ENCODE measurements at places on chromosomes 1 and 21.
A peak's percentile ranks its signal among the peaks of the same experiment; 100 is the strongest.

DNA sequence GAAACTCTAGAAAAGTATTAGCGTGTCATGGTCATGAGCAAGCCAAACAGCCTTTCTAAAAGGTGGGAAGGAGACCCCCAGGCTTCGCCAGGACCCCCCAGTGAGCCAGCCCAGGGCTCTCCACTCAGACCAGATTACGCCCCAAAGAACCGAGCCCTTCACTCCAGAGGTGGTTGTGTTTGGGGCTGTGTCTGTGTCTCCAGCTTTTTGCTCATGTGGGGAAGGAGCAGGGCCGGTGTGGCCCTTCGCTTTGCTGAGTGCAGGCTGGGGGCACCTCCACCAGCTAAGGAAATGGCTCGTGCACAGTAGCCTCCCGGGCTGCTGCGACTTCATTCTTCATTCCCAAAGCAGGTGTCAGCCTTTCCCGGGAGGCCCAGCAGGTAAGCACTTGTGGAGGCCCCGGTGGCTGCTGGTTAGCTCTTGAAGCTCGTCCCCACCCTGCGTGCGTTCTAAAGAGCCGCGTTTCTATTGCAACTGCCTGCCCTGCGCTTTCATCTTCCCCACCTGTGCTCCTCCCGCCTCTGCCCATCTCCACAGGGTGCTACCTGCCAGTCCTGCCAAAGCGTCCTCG is 531 bp downstream of the TSPEAR start:
- DNase-seq, result no peak

- no peak for DNase-seq
Observed at GRCh38 chr1:208756339-208756981, 512.3 kb upstream of the PLXNA2 start.

- DNase-seq, result no peak
Observed at GRCh38 chr1:232991238-232991637, 40.8 kb downstream of the NTPCR start.

DNA sequence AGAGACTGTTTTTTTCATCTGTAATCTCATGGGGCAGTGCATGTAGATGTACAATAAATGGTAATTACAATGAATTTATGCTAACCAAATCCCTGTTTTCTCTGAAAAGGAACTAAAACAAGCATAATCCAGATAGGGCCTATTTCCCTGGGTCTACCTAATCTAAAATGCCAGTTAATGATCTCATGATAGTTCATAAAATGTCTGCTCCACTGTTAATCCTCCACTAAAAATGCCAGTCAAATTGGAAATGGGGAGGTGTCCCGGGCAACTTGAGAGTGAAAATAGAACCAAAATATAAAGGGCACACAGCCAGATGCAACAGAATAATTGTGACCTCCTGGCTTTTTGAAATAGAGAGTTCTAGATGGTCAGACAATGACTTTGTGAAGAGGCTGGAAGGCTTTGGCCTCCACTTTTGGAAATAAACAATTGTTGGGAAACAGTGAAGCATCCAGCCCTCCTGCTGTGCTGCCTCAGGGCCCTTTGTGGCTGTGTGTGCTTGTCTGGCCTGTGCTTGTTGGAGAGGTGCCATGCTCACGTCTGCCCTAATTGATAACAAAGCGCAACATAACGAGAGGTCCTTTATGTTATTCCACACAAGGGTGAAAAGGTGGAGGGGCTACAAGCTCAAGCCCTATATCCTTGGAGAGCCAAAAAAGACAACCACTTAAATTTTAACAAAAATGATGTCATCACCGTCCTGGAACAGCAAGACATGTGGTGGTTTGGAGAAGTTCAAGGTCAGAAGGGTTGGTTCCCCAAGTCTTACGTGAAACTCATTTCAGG is 97.7 kb downstream of the ATP5PO start:
- DNase-seq, result no peak

- peak; percentile 32 for DNase-seq
Observed at GRCh38 chr1:32876341-32877210, 5.9 kb upstream of the FNDC5 start.

DNA sequence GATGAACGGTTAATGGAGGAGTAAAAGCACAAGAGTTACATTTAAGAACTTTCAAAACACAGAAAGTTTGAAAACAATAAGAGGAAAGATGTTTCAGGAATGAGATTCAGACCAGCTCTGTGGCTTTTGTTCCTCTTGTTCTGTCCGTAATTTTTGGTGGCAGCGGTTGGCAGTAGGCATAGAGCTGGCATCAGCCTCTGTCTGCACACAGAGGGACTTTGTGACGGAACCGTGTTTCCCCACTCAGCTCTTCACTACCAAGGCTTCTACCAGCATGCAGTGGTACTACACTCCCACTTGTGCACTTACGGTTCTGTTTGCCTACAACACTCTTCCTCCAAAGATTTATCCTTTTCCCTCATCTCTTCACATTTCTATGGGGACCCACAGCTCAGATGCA is 212.8 kb downstream of the DSCAM start:
- no peak for DNase-seq

DNA sequence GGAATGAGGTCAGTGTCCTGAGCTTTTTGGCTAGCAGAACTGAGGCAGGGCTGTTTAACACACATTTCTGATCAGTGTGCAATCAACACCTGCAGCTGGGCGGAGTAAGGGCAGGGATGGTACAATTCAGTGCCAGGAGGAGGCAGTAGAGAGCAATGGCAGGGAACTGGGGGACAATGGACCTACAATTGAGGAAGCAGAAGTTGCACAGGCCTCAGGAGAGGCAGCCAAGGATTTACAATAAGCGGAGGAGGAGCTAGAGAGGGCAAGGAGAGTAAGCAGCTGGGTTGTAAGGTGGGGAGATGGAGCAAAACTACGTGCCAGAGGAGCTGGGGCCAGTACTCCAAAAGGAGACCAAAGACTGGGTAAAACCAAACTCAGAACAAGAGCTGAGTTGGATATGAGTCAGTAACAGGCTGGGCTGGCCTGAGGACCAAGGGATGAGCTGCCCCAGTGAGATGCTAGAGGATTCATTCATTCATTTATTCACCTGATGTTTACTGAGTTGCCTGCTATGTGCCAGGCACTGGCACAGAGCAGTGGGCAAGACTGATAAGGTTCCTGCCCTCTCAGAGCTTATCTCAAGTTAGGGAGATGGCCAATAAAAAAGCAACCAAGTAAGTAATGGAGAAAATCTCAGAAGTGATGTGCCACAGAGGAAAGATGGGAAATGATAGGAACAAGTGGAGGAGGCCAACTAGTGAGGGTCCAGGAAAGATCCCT is 10.4 kb upstream of the GALE start:
- no peak for DNase-seq

DNA sequence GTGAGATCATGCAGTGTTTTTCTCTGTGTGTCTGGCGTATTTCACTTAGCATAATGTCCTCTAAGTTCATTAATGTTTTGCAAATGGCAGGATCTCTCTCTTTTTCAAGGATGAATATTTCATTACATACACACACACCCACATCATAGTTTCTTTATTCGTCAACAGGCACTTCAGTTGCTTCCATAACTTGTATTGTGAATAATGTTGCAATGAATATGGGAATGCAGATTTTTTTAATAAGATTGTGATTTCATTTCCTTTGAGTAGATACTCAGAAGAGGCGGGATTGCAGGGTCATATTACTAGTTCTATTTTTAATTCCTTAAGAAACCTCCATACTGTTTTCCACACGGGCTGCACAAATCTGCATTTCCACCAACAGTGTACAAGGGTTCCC is 134.0 kb downstream of the CLEC20A start:
- no peak for DNase-seq

GRCh38 chr1:218948446-218948845 is 225.2 kb upstream of the LYPLAL1 start:
- no peak for DNase-seq

DNA sequence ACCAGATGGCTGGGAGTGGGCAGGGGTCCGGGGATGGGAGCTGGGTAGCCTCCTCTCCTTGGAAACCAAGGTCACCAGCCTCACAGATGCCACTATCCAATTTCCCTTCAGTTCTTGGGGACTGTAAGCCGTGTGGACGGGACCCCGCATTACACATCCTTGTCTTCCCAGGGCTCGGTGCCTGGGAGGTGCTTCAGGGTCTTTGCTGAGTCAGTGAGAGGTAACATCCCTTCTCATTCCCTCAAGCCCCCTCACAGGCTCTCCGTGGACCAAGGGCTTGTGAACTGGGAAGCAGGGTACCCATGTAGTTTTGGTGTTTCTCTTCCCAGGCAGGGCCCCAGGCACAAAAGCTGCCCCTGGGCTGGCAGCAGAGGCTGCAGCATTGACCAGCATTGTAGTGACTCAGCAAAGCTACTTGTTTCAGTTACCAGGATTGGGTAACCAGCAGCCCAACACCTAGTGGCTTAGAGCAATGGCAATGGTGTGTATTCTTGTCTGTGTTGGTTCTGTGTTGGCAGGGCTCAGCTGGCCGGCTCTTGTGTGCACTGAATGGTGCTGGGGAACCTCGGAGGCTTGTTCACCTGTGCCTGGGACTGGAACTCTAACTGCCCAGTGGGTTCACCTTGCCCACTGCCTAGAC is 24.6 kb upstream of the PCBP3 start:
- DNase-seq, result no peak

DNA sequence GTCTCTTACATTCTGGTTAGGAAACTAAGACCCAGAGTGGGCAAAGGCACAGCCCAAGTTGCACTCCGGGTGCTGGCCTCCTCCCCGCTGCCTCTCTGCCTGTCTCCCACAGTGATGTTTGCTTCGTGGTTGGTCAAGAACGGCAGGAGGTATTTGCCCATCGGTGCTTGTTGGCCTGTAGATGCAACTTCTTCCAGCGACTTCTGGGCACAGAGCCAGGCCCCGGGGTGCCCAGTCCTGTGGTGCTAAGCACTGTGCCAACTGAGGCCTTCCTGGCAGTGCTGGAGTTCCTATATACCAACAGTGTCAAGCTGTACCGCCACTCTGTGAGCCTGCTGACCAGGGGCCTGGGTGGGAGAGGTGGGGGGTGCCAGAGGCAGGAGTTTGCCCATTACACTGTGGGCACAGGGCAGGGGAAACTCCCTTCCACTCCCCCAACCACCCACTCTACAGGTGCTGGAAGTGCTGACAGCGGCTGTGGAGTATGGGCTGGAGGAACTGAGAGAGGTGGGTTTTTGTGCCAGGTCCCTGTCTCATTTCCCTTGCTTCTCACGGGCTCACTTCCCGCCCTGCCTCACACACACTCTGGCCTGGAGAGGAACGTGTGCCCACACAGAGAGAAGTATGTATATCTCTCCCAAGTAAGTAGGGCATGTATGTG is 1.9 kb downstream of the BTBD19 start:
- DNase-seq, result no peak

DNA sequence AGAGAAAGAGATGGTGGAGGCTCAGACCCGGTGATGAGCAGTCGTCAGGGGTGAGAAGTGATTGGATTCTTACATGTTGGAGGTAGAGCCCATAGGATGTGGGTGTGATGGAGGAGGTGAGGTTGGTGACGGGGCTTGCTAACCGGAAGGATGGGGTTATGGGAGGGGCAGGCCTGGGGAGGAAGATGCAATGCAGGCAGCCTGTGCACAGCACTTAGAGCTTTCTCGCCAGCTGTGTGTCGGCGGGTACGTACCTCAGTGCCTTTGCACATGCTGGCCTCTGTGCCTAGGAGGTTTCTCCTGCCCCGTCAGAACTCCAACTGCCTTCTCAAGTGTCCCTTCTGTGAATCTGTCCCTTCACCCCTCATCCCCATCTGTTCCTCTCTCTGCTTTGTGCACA is 2.9 kb upstream of the BSND start:
- DNase-seq, result no peak

DNA sequence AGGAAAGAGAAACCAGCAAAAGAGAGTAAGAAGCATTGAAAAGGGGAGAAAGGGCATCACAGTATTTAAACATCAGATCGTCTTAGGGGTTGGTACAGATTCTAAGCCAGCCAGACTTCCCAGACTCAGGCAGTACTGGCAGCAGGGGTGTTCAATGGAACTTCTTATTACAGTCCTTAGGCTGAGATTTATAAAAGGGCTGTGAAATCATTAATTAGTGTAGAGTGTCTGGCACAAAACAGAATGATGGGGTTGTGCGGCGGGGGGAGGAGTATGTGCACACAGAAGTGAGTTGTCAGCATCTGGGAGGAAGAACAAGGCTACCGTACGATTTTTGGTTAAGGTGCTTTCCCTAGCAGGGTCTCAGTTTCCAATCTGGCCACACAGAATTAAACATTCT is 38.2 kb downstream of the ARHGEF11 start:
- no peak for DNase-seq

- DNase-seq, result no peak
Observed at GRCh38 chr21:30233228-30234020, 17.5 kb upstream of the CLDN8 start.

GRCh38 chr21:38784458-38785266 is 21.1 kb upstream of the ETS2 start:
- no peak for DNase-seq

DNA sequence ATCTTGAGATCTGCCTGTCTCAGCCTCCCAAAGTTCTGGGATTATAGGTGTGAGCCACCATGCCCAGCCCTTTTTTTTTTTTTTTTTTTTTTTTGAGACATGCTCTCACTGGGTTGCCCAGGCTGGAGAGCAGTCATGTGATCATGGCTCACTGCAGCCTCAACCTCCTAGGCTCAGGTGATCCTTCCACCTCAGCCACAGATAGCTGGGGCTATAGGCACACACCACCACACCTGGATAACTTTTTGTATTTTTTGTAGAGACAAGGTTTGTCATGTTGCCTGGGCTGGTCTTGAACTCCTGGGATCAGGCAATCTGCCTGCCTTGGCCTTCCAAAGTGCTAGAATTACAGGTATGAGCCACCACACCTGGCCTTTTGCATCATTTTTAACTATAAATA is 17.7 kb upstream of the PRRC2C start:
- no peak for DNase-seq

- DNase-seq, result no peak
Observed at GRCh38 chr1:208224192-208224713, 19.9 kb downstream of the PLXNA2 start.

DNA sequence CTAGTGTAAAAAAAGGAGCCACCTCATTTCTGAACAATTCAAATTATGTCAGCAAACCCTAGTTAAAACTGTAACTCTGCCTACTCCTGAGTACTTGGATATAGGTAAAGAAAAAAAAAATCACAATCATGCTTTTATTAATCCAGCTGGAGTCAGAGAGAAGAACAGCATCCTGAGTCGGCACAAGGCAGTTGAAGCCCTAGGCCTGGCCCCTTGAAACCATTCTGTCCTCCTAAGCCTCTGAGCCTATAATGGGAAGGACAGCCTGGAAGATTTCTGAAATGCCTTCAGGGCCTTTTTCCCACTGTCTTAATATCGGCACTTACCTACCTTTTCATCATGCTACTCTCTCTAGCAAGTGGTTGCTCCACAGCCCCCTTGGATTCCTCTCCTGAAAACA is 32.5 kb downstream of the CDC42BPA start:
- no peak for DNase-seq

DNA sequence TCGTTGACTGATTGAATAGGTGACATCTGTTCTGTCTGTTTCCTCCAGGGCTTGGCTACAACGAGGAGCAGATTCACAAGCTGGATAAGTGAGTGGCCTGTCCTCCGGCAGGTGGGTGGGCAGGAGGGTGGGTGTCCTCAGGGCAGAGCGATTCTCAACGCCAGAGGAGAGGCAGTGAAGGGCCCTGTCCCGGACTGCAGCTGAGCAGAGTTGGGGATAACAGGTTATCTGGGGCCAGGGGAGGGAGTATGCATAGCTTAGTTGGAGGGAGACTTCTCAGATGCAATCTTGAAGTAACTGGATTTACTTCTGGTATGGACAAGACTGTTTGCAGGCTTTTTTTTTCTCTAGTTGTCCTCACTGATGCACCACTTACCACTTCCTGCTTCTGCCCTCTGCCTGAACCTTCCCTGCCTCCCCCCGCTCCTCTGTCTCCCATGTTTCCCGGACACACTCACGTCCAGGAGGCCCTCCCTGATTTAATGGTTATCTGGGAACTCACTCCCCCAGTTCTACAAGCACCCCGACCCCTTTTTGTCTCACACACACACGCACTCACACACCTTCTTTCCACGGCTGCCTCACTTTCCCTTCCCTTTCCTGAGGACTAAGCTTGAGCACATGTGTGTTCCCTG is 16.4 kb upstream of the RASSF5 start:
- DNase-seq, result no peak

Measured in stimulated activated CD8-positive, alpha-beta memory T cell treated with anti-CD3 and anti-CD28 coated beads, Interleukin-4, amount 100 ng/mL, for 4 hours (primary cell).